ENCODE measurements at places on chromosomes 7 and 10. TPM values are rescaled to one million over a fixed set of nuclear protein-coding genes. Genes with fewer than 3 reads are reported as not detected.
A peak's percentile ranks its signal among the peaks of the same experiment; 100 is the strongest.

DNA sequence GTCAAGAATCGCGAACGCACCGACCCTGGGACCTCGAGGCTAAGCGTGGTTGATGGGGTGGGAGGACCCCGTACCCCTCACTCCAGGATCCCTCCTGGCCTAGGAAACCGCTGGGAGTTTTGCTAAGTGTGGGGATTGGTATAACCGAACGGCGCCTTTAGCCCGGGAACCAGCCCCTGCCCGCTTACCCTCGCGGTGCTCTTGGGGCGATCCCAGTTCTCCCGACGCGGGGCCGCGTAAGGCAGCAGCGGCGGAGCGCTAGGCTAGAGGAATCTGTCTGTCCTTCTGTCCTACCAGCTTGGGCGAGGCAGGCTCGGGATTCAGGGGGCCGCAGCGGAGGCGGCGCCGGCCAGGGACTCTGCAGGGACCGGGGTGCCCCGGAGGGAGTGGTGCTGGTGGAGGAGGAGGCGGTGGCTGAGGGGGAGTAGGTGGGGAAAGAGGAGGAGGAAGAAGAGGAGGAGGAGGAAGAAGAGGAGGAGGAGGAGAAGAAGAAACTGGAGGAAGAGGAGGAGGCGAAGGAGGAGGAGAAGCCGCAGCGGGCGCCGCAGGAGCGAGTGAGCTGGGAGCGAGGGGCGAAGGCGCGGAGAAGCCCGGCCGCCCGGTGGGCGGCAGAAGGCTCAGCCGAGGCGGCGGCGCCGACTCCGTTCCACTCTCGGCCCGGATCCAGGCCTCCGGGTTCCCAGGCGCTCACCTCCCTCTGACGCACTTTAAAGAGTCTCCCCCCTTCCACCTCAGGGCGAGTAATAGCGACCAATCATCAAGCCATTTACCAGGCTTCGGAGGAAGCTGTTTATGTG is 439 bp upstream of the EMX2 start:
- no peak for DNase-seq

The AKR1C8 gene
- not detected for total RNA-seq

DNA sequence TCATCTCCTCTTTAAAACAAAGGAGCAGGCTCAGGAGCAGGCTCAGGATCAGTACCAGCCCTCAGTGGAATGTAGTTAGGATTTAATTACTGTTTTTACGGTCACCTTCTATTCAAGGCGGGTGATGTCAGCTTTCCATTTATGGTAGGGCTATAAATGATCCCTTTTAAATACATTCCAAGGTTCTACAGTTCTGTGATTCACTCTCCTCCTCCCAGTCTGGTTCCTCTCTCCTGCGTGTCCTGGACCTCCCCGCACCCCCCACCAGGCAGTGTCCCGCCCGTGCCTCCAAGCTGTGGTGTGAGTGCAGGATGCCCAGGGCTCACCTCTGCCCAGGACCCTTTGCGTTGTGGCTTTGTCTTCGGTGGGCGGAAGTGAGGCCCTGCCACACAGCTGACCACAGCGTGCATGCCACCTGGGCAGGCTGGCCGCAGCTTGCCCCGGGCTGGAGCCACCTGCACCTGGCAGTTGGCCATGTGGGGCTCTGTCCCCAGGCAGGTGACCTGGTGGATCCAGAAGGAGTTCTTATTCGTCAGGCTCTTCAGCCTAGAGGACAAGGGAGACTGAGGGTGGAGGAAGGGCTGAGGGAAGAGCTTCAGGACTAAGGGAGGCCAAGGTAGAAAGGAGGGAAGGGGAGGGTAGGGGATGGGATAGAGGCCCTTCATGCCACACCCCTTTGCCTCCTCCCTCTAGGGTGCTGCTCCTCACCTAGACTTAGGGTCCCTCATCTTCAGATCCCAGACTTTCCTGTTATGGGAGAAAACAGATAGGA is 9.1 kb downstream of the LOXL4 start:
- DNase-seq, result no peak

- DNase-seq, result no peak
These were observed 229.7 kb upstream of the NFE2L3 start for GRCh38 chr7:25922296-25922695.

The MMP21 gene
- not detected for total RNA-seq

The PAX2 gene
- not detected for total RNA-seq

- peak; percentile 29 for DNase-seq
These were observed 117.3 kb downstream of the FANK1 start for GRCh38 chr10:126013489-126014281.

GRCh38 chr7:155234950-155235789 is 62.5 kb upstream of the INSIG1 start:
- DNase-seq, result peak; percentile 59

DNA sequence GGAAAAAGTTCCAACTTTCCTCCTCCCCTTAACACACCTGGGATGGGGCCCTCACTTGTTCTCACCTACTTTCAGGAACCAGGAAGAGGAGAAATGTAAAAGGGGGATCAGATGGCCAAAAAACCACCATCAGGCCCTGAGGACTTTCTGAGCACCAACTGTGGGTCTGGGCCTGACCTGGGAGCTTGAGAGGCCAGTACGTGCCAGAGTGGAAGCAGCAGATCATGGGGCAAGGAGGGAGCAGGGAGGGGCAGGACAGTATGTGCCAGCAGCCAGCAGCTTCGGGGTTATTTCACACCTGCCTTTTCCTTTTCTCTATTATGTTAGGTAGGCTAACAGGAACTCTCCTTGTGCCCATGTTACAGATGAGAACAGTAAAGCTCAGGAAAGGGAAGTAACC is 118.8 kb upstream of the UNC5B start:
- no peak for DNase-seq

The KBTBD2 gene
- total RNA-seq, result 54.2 TPM

- DNase-seq, result no peak
These were observed 141.5 kb downstream of the LRRN3 start for GRCh38 chr7:111232249-111233084.

- no peak for DNase-seq
These were observed 21.3 kb downstream of the CFAP46 start for GRCh38 chr10:132921086-132921485.

The BBS9 gene
- 13.0 TPM for total RNA-seq

- DNase-seq, result no peak
These were observed 138.5 kb downstream of the SRPK2 start for GRCh38 chr7:105250239-105250638.

DNA sequence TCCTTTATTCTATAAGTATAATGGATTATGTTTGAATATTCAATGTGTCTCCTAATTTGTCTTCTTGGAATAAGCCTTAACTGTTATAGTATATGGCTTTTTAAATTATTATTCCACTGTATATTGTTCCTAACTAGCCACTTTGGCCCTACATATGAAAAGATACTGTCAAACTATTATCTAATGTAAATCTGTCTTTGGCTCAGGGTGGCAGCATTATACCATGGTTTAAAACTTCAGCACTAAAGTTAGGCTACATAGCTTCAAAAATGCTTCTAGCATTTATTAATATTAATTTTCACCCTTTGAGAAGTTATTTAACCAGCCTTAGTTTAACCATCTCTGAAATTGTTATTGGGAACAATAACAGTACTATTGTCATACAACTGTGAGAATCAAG is 543.1 kb upstream of the MBL2 start:
- DNase-seq, result no peak

GRCh38 chr7:30076411-30076810 is 48.2 kb downstream of the PLEKHA8 start:
- no peak for DNase-seq

The EPO gene
- not detected for total RNA-seq
